ENCODE measurements at places on chromosomes 13 and 19.

GRCh38 chr13:27965740-27966640 is 3.1 kb downstream of the CDX2 start:
- DNase-seq: no peak

GRCh38 chr19:50565984-50566903 is 2.0 kb downstream of the LRRC4B start:
- DNase-seq: no peak

- DNase-seq: no peak
Observed at GRCh38 chr19:35095667-35096368, 19.8 kb upstream of the FXYD3 start.

GRCh38 chr19:35868172-35868822 is at the start of gene APLP1:
Gene APLP1, plus strand, starts transcription at chr19:35868574. Its CDS starts 63 bp downstream, at chr19:35868637.
- DNase-seq: peak; percentile 42

- peak; percentile 90 for DNase-seq
Observed at GRCh38 chr19:40598121-40598917, 2.9 kb upstream of the LTBP4 start.

DNA sequence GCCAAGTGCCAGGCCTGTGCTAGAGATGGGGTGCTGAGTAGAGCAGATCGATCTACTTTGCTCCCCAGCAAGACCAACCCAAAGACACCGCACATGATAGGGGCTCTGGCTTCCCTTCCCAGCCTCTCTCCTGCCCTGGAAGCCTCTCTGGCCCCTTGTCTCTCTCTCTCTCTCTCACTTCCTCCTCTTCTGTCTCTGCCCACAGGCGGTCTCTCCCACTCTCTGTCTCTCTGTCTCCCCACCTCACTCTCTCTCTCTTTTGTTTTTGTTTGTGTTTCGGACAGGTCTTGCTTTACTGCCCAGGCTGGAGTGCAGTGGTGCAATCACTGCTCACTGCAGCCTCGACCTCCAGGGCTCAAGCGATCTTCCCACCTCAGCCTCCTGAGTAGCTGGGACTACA is 1.3 kb downstream of the SELENOV start:
- DNase-seq: no peak

DNA sequence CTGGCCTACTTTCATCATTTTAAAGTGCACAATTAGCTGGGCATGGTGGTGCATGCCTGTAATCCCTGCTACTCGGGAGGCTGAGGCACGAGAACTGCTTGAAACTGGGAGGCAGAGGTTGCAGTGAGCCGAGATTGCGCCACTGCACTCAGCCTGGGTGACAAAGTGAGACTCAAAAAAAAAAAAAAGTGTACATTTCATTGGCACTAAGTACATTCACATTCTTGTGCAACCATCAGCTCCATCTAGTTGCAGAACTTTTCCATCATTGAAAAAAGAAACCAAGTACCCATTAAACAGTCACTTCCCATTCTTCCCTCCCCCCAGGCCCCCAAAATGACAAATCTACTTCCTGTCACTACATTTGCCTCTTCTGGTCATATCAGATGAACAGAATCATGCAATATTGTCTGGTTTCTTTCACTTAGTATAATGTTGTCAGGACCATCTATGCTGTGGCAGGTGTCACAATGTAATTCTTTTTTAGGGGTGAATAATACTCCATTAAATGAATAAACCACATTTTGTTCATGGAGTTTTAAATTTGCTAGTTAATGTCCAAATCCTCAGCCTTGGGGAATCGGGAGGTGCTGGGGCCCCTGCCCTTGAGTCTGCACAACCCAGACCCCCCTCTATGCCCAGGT is 7.4 kb upstream of the SIGLEC11 start:
- DNase-seq: peak; percentile 93

- no peak for DNase-seq
Observed at GRCh38 chr19:44576843-44577565, 36.4 kb upstream of the IGSF23 start.

DNA sequence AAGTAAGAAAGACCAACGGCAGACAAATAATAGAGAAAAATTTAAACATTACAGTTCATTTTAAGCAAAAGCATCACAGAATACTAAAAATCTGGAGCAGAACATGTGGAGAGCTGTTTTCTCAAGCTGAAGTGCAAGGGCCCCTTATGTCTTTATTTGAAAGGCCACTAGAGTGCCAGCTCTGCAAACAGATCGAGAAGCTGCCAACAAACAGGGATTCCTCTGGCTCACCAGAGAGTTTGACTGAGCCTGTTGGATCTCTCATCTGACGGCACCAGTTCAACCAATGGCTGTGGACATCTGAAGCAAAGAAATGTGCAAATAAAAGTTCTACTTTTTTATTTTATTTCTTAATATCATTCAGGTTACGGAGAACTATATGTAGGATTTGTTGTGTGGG is 119.7 kb downstream of the COL4A2 start:
- no peak for DNase-seq

DNA sequence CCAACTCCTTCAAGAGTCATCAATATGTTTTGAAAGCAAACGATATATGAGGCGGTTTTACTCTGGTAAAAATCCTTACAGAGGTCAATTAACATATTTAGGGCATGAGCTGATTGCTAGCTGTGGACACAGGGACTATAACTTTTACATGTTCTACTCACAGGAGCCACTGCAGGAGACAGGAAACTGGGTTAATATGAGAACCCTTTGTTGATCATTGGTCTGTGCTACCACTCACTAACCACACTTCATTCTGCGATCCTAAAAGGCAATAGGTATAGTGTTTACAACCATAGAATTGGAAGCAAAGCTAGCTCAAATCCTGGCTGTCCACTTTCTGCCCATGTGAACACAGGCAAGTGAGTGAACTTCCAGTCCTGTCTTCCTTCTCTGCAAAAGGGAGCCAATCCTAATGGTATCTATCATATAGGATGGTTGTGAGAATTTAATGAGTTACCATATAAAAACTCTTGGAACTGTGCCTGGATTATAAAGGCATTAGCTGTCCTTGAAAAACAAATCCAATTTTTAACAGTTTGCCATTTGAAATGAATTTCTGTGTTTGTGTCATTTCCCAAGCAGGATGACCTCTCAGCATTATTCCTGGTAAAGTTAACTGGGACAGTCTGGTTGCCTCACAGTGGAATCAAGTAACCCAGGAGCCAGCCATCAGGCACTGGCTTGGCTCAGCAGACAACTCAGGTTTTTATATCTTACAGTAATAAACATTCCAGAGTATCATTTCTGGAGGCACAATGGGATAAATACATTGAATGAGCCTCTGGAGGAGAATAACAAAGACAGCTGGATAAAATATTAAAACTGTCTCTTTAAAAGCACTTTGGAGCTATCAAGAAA is 29.8 kb upstream of the RAP2A start:
- DNase-seq: no peak

GRCh38 chr13:40351537-40352379 is 314.7 kb downstream of the FOXO1 start:
- no peak for DNase-seq

GRCh38 chr19:48858984-48859710 is 9.3 kb downstream of the PLEKHA4 start:
- no peak for DNase-seq

DNA sequence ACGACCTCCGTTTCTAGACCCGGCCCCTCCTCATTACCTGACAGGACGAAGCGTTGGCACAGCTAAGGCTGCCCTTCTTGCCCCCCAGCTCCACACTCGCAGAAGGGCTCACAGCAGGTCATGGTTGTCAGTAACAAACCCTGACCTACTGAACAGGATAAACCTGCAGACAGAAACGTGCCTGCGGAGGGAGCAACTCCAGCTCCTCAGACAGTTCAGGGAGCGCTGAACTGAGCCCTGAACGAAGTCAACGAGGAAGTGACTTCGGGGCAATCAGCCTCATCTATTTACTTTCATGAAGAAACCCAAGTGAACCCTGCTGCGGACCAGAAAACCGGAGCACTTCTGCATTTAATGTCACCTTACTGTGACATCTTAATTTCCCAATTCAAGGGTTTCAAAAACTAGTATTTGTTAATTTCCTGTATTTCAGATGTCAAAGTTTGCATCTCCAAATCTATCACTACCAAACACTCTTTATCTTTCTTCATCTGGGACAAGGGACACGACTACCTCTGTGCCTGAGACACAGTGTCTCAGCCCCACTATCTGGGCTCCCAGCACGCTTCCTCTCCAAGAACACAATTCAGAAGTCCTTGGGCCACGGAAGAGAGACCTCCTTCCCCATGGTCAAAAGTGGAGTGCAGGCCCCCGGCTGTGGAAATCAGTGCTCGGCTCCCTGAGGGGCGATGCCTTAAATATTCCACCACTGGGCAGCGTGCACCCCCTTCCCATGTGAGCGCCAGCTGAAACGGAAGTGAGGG is 40.2 kb downstream of the CARS2 start:
- DNase-seq: peak; percentile 81

GRCh38 chr19:35478794-35479677 is 11.2 kb downstream of the KRTDAP start:
- no peak for DNase-seq

GRCh38 chr13:97460004-97460775 is 26.2 kb downstream of the RAP2A start:
- peak; percentile 73 for DNase-seq

- no peak for DNase-seq
Observed at GRCh38 chr19:46815833-46816627, 27.6 kb upstream of the SLC1A5 start.

DNA sequence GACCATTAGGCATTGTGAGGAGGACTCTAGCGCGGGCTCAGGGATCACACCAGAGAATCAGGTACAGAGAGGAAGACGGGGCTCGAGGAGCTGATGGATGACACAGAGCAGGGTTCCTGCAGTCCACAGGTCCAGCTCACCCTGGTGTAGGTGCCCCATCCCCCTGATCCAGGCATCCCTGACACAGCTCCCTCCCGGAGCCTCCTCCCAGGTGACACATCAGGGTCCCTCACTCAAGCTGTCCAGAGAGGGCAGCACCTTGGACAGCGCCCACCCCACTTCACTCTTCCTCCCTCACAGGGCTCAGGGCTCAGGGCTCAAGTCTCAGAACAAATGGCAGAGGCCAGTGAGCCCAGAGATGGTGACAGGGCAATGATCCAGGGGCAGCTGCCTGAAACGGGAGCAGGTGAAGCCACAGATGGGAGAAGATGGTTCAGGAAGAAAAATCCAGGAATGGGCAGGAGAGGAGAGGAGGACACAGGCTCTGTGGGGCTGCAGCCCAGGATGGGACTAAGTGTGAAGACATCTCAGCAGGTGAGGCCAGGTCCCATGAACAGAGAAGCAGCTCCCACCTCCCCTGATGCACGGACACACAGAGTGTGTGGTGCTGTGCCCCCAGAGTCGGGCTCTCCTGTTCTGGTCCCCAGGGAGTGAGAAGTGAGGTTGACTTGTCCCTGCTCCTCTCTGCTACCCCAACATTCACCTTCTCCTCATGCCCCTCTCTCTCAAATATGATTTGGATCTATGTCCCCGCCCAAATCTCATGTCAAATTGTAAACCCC is 2.8 kb upstream of the CEACAM5 start:
- DNase-seq: peak; percentile 34

GRCh38 chr19:51607077-51607476 is 23.1 kb downstream of the SIGLEC5 start:
- no peak for DNase-seq

DNA sequence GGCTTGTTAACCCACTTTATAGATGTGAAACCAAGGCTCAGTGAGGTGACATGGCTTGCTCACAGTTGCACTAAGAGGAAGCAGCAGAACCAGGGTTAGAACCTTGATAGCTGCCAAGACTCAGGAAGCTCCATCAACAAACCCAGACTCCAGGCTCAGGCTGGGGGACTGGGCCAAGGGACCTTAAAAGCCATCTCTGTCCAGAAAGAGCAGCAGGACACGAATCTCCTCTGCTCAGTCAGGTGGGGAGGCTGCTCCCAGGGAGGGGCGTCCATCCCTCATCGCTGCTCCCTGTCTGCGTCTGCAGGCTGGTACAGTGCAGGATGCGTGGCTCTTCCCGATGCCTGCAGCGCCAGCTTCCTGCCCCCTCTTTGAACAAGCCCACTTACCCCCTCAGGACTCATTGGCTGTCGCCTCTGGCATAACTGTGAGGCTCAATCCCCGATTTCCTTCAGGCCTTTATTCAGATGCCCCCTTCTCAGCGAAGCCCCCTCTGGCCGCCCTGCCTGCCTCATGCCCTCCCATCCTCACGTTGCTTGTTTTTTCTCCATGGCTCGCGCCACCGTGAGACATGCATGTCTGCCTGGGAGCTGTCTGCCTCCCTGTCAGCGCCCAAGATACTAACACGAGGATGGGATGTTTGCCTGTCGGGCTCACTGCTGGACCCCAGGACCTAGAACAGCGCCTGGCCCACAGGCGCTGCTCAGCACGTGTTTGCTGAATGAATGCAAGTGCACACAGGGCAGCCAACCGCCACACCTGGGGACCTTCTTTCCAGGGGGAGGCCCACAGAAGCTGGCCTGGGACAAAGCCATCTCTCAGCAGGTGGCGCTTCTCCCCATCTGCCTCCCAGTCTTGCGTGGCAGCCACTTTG is 21.5 kb downstream of the AKT2 start:
- DNase-seq: no peak

DNA sequence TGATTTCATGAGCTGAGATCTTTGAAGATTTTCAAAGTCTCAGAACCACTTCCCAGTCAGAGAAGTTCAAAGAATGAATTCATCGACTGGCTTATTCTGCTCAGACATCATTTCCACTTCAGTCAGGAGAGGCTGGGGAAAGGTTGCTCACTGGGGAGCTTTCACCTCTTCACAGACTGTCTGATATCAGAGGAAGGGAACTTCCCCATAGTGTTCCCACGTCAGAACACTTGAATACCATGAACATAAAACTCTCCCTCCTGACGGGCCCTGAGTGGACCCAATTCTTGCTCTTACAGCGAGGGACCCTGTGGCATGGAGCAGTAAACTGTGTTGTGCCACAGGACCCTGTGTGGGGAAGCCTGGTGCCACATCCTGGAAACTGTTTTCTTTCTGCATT is 492.6 kb downstream of the COG6 start:
- peak; percentile 21 for DNase-seq

GRCh38 chr19:41111750-41112295 is 2.4 kb upstream of the CYP2F1 start:
- no peak for DNase-seq

DNA sequence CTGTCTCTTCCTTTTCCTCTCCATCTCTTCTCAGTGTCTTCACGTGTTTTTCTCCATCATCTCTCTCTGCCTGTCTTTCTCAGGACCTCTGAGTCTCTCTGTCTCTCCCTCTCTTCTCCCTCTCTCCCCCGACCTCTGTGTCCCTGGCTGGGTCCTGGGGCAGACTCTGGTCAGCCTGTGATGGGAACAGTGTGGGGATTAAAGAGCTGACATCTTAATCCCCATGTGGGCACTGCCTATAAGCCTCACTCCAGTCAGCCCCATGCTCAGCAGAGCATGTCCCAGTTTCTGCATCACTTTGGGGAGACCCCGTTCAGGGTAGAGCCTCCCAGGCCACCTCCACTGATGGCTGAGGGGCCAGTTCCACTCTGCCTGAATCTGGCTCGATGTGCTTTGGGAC is 16.2 kb downstream of the EGLN2 start:
- no peak for DNase-seq

Data from suppressor macrophage treated with lipopolysaccharide for 4 hours (primary cell).